ENCODE measurements at places on chromosomes 7 and 10.
A peak's percentile ranks its signal among the peaks of the same experiment; 100 is the strongest.

- DNase-seq: no peak
Observed at GRCh38 chr7:17706275-17706674, 234.0 kb downstream of the SNX13 start.

GRCh38 chr7:36683695-36684357, 40.5 kb downstream of the AOAH start:
- DNase-seq: no peak

- DNase-seq: no peak
Observed at GRCh38 chr7:20364571-20365196, 34.0 kb downstream of the ITGB8 start.

DNA sequence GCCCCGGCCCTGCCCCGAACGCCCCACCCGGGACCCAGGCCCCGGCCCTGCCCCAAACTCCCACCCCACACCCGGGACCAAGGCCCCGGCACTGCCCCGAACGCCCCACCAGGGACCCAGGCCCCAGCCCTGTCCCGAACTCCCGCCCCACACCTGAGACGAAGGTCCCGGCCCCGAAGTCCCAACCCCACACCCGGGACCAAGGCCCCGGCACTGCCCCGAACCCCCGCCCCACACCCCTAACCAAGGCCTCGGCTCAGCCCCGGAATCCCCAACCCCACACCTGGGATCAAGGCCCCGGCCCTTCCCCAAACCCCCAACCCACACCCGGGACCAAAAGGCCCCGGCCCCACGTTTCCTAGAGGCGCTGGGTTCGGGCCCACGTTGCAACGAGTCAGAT, 1.1 kb upstream of the LARP4B start:
- no peak for DNase-seq

DNA sequence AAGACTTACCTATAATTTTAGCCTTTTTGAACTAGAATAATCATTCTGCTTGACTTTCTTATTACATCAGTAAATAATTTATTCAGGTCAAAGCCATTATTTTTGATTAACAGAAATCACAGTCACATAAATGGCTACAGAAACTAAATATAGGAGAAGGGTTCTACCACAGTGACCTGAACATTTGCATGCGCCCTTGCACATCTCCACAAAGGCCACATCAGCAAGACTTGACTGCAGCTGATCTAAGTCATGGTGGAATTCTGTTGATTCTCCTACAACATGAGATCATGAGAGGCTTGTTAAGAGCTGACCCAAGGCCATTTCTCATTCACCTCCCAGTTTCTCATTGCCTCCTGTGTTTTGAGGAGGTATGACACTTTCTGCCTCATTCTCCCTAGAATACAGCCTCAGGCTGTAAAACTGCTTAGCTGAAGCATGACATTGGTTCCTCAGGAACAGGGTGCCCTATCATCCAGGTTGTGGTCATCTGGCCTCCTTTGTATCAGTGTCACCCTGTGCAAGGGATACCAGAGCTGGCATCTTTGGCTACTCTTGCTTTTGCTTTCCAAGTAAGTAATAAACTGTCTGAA, 6.7 kb upstream of the IMMP2L start:
- DNase-seq: no peak

- DNase-seq: no peak
Observed at GRCh38 chr7:156656598-156656997, 16.0 kb downstream of the RNF32 start.

GRCh38 chr10:61391281-61391680, 61.9 kb downstream of the TMEM26 start:
- DNase-seq: no peak

DNA sequence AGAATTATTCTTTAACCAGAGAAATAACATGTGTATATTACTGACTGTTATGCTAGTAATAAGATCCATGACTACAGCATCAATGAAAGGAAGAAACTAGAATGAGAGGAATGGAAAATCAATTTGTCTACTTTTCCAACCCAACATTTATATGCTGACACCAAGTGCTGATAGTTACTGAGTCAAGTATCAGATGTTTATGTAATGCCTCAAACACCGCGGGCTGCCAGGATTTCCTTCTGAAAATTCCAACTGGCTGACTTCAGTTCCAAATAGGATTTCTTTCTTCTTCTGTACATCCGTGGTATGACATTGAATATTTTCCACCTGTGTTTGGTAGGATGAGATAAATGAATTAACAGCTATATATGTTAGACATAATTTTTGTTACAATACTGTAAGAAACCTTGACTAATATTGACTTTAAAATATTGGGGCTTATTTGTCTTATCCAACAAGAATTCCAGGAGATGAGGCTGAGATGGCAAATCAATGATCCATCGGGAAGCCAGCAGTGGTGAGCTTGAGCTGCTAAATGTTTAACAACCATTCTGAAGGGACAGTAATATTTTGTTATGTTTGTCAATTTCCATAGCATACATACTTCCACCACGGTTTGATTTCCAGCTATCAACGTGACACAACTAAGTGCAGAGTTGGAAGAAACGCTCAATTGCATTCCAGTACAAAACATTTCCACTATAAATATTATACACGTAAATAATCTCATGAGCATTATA, 435.2 kb upstream of the AUTS2 start:
- DNase-seq: no peak

DNA sequence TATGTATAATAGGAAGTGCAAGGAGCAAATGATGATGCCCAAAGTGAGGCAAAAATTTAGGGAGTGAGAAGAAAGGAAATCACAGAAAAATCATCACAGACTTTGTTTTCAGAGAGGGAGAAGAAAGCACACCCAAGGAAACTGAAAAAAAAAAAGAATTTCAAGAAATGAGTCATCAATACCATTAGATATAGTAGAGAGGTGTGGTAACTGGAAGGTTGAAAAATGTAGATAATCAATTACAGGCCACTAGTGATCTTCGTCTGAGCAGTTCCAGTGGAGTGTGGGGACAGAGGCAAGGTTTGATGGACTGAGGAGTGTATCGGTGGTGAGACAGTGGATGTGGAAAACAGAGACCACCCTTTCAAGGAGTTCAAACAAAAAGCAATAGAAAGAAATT, 31.7 kb downstream of the ASB4 start:
- DNase-seq: no peak

GRCh38 chr7:112495810-112496462, 15.1 kb downstream of the LSMEM1 start:
- DNase-seq: peak; percentile 29

DNA sequence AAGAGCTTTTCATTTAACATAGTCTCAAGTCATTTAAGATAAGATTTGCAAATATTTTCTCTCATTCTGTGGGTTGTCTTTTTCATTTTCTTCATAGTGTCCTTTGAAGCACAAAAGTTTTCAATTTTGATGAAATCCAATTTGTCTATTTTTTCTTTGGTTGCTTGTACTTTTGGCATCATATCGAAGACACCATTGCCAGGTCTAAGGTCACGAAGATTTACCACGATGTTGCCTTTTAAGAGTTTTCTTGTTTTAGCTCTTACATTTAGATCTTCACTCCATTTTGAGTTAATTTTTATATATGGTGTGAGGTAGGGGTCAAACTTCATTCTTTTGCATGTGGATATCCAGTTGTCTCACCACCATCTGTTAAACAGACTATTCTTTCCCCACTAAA, 34.7 kb downstream of the TMEM270 start:
- no peak for DNase-seq

- DNase-seq: no peak
Observed at GRCh38 chr10:48498940-48499510, 105.8 kb downstream of the ARHGAP22 start.

GRCh38 chr10:110783509-110784107, 88.1 kb upstream of the PDCD4 start:
- DNase-seq: peak; percentile 64

- DNase-seq: peak; percentile 55
Observed at GRCh38 chr7:44145969-44146911, 5.1 kb upstream of the MYL7 start.

DNA sequence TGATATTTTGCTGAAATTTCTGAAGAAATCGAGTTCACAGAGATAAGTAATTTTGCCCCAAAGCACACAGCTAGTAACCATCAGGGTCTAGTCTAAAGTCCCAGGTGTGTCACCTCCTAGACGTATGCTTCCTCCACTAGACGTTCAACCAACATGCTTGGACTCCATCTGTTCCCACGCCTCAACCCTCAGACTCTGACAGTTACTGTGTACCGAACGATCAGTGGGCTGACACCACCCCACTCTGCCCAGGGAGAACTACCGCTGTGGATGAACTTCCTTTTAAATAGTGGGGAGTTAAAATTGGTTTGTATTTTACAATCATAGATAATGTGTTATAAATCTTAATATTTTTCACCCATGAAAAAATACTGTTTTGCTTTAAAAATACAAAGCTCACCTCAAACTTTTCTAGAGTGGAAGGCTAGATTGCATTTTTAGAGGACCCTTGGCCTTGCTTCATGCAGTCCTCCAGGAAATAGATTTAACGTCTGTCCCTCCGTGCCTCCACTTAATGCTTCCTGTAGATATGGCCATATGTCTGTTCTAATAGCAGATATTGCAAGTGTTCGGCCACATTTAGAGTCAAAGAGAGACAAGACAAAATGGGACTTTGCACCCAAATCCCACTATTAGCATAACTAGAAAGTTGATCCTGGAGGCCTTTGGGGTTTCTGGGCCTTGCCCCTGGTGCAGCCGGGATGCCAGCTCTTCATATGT, 91.4 kb upstream of the ZPBP start:
- DNase-seq: no peak

DNA sequence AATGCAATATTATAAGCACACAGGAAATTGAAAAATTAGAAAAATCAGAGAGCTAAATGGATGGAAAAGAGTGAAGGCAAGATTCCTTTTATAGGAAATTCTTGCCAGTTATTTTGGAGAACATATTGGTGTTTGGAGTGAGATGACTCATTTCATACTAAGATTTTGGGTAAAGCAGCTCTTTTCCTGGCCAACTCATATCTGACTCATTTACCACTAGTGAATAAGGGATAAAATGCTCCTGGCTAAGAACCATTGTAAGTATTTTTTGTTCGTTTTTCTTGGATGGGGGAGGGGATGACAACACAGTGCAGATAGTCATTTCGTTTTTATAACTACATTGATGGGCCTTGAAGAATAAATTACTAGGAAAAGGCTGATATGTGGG, 139.3 kb downstream of the TWIST1 start:
- DNase-seq: no peak

DNA sequence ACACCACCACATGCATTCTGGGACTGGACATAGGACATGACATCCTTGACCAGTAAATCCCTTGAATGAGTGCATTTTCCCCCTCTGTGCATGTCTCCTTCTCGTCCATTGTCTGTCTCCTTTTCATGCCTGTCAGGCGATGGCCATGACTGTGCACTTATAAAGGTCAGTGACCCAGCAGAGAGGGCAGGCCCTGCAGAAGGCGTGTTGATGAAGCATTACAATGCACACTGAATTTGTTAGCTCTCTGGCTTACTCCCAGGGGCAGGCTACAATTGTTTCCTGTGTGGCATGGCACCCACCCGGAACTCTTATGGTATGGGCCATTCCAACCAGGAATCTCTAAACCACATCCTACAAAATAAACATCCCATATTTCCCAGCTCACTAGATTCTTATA, 71.1 kb downstream of the SAMD9 start:
- no peak for DNase-seq

- DNase-seq: no peak
Observed at GRCh38 chr7:104208421-104208780, 588 bp upstream of the ORC5 start.

DNA sequence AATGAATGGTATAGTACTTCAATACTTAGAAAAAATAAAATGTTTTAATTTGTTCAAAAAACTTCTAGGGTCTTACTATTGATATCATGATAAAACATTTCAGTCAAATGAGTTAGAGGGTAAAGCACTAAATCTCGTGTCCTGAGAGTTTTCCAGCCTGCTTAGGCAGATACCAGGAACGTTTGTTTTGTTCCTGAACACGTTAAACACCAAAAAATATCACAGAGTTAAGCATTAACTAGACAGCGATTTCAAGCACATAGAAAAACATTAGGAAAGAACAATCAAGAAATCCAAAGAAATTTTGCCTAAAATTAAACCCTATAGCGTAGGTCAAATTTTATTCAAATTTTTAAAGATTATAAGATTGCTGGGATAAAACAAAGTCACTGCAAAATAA, 204.6 kb upstream of the AGR3 start:
- DNase-seq: no peak

- DNase-seq: no peak
Observed at GRCh38 chr10:100043344-100043743, 33.6 kb upstream of the DNMBP start.

- DNase-seq: no peak
Observed at GRCh38 chr7:127758105-127758504, 106.1 kb downstream of the SND1 start.

DNA sequence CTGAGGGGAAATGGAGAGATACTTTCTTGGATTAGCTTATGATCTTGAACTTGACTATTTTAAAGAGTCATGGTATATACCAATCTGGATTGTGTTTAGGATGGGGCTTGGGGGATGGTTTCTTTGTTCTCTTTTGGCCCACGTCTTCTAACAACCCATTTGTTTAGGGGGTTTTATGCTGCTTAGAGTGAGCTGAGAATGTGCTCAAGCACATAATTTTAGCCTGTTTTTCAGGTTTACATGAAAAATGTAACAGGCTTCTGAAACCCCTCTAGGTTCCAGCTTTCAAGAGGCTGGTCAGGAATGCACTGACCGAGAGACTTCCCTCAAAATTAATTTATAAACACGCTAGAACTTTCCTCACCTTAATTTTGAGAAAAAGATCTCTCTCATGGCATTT, 94.3 kb downstream of the AUTS2 start:
- DNase-seq: no peak

DNA sequence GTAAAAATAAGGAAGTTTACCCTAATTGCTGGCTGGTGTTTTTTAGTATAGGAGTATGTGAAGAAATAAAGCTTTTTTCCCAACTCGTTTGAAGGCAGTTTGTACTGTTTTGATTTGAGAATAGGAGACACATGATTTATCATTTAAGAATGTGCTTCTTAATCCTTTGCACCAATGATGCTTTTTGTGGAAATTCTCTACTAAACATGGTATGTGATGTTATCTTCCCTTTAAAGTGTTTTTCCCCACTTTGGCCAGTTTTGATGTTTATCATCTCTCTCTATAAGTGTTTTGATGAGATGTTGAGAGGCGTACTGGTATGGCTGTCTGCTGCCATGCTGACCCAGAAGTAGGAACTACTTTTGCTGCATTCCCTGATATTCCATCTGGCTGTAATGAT, 85.1 kb downstream of the SUGCT start:
- no peak for DNase-seq

DNA sequence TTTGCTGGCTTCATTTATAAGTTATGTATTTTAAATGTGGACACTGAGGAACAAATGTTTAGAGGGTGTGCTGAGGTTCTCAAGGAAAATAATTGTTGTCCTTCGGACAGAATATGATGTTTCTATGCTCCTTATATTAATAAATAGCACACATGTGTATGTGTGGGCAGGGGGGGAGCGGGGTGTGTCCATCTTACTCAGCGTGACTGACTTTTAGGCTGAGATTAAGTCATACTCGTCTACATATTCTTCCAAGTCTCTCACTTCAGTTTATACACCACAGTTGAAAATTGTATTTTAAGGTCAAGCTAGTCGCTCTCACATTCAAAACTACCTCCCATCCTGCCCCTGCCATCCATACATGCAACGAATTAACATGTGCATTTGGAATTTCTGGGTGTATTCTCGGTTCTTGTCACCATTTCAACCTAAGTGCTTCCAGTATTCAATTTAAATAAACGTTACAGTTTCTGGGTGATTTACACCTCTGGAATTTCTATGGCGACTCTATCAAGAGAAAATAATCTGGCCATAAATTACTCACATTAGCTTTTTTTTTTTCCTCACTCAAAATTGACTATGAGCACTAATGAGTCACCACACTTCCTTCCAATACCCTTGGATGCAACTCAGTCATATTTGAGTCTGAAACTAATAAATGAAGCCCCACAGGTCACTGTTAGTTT, 3.3 kb downstream of the PCDH15 start:
- DNase-seq: no peak

GRCh38 chr7:107077699-107078516, 33.4 kb downstream of the PRKAR2B start:
- DNase-seq: no peak

Data from activated T-cell treated with anti-CD3 and anti-CD28 coated beads for 4 hours (primary cell).